ENCODE measurements at places on chromosomes 5 and 9. TPM values are rescaled to one million over a fixed set of nuclear protein-coding genes. Genes with fewer than 3 reads are reported as not detected.

GRCh38 chr9:135448663-135449100 is 30.9 kb upstream of the PPP1R26 start:
- DNase-seq, result no peak

DNA sequence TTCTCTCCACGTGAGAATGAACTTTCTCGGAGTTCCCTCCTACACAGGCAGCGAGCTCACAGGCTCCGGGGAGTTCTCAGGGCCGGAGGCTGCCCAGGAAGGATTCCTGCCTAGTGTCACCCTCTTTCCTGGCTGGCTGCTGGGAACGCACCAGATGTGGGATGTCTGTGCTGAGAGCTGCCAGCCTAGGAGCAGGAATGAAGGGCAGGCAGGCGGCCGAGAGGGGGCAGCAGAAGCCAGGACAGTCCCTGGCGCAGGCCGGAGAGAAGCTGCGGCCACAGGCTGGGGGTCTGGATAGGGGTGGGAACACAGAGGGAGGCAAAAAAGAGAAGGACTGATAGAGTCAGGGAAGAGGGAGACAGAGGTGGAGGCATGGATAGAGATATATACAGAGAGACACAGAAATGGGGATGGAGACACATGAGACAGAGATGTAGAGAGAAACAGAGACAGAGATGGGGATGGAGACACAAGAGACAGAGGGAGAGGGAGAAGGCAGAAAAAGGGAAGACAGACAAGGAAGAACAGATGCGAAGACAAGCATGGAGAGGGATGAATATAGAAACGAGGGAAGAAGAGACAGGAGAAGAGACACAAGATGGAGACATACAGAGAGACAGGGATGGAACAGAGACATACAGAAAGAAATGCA is 25.3 kb upstream of the ENHO start:
- peak; percentile 52 for DNase-seq

DNA sequence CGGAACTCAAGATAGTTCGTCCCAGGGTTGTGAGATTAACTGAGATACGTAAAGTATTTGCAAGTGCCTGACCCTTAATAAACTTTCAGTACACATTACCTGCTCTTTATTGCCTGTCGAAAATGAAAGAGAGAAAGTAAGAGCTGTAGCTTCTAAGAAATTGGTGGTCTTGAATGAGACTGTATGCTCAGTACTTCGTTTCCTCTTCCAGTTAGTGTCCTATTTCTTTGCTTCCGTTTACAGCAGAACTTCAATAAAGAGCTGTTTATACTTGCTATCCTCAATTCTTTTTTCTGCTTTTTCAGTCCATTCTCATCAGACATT is 534 bp downstream of the SRFBP1 start:
- DNase-seq, result no peak

Gene IL13
- total RNA-seq, result 16.3 TPM

GRCh38 chr9:28925157-28925556 is 1351.9 kb upstream of the C9orf72 start:
- no peak for DNase-seq

- DNase-seq, result no peak
These were observed 66.4 kb downstream of the PRRT1B start for GRCh38 chr9:131611586-131612315.

DNA sequence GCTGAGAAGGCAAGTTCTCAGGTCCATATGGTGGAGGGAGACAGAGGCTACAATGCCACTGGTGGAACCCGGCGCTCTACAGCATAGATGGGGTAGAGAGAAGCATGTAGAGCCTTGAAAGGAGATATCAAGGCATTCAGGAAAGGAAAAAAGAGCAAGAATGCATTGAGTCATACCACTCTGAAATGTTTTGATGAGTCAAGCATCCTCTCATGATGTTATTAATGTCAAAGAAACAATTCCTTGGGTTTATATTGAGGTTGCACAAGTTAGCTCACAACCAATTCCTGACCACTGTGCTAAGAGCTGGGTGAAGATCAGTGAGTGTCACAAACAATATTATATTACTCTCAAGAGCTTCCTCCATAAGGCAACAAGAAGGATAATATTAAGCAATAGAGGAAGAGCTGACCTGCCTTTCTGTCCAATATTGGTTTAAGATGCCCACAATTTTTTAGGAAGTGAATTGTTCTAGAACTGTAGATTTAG is 178.0 kb downstream of the RFK start:
- DNase-seq, result no peak

- DNase-seq, result no peak
These were observed 42.7 kb downstream of the C5orf22 start for GRCh38 chr5:31574772-31575171.

DNA sequence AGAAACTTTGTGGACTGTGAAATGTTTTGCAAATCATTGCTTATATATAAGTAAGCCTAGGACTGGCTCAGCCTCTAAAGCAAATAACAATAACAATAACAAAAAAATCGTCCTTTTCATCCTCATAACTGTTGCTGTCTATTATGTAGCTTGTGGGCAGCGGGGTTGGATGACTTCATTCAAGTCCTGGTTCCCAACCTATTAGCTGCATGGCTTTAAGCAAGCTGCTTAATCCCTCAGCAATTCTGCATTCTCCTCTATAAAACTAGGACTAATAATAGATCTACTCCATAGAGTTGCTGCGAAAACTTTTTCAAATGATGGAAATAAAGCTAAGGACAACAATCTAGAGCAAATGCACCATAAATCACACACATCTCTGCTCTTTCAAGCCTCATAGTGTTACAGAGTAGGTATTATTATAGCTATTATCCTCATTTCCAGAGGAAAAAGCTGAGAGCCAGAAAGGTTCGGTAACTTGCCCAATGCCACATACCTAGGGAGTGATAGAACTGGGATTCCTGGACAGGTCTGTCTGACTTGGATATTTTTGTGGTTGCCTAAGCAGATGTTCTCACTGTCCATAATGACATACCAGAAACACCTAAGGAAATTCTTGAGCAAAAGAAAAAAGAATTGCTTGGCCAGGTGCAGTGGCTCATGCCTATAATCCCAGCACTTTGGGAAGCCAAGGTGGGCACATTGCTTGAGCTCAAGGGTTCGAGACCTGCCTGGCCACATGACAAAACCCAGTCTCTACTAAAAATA is 98.8 kb upstream of the ADRA1B start:
- no peak for DNase-seq

- no peak for DNase-seq
These were observed 24.6 kb downstream of the APC start for GRCh38 chr5:112762113-112762810.

DNA sequence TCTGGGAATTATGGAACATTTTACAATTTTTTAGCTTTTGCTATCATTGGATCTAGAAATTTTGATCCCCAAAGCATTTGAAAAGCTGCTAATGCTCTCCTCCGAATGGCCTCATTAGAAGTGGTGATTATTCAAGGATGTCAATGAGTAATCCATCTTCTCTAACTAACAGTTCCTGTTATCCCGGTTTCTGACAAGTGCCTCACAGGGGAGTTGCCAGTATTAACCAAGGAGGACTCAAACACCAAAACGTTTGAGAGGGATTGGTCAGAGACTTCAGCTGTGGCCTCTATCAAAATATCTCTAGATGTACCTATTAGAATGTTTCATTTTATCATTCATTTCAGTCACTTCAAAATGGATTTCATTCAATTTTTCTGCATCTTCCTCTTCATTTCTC is 208.3 kb upstream of the ITGA1 start:
- DNase-seq, result no peak

Gene FNBP1
- total RNA-seq, result 301 TPM

DNA sequence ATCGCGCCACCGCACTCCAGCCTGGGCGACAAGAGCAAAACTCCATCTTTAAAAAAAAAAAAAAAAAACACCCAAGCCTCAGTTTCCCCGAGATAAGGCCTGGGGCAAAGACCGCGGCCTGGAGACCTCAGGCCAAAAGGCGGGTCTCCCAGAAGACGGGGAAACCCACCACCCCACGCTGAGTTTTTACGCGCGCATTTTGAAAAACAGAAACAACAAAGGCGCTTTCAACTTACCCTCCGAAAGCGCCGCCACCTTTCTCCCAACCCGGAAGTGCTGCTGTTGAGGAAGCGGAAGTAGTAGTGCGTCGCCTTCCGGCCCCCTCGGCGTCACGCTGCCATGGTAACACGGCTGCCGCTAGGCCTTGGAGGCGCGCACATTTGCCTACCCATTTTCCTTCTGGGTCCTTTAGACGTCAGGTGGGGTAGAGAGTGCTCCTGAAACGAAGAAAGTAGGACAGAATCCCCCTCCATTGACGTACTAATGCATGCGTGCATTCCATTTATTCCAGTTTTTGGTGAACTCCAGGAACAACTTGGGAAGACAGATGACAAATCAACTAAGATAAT is at the start of gene TTF1:
TSS of gene TTF1 (minus strand) at position 287 of the 569 bp plus-strand sequence. CDS start 4,019 bp downstream, outside the sequence.
- DNase-seq, result peak; percentile 95

- no peak for DNase-seq
These were observed 50.1 kb downstream of the FAM78A start for GRCh38 chr9:131226226-131226625.
